GM23338 (cell line): ENCODE measurements at places on chromosomes 12 and 14.
A peak's percentile ranks its signal among the peaks of the same experiment; 100 is the strongest.

- no peak for DNase-seq
These were observed 131.0 kb upstream of the NCOR2 start for GRCh38 chr12:124698211-124698997.

DNA sequence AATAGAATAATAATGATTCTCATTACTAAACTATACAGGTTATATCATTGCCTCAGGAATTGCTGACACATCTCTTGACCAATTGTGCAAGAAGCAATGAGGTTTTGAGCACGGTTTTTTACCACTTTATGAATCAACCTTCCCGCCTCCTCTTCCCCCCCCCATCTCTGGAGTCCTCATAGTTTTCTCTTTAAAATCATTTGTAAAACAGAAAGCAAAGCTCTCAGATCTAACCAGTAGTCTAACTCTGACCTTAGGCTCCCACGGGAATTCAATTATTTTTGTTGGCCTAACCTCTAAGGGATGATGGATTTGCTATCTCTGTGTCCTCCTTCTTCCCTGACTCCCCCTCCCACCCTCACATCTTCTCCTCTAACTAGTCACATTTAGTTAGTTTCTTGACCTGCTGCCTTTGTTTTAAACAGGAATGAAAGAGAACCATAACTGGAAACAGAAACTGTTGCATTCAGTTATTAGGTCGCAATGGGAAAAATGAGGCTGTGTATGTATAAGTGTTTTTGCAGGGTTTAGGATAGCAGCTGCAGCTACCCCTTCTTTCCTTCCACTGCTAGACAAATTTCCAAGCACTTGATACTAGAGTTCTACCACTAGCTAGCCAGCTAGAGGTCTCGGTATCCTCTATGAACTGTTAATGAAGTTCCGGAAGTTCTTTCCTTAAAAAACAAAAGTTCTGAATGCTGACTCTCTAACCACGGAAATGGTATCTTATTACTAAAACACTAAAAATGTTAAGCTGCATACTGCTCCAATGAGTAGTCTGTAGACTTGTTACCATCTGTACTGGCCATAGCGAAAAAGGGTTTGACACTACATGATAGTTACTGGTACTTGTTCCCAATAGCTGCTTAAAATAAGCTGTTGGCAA is 65.4 kb downstream of the TAOK3 start:
- no peak for DNase-seq

GRCh38 chr12:93819050-93819491 is 141.9 kb downstream of the CRADD start:
- no peak for DNase-seq

DNA sequence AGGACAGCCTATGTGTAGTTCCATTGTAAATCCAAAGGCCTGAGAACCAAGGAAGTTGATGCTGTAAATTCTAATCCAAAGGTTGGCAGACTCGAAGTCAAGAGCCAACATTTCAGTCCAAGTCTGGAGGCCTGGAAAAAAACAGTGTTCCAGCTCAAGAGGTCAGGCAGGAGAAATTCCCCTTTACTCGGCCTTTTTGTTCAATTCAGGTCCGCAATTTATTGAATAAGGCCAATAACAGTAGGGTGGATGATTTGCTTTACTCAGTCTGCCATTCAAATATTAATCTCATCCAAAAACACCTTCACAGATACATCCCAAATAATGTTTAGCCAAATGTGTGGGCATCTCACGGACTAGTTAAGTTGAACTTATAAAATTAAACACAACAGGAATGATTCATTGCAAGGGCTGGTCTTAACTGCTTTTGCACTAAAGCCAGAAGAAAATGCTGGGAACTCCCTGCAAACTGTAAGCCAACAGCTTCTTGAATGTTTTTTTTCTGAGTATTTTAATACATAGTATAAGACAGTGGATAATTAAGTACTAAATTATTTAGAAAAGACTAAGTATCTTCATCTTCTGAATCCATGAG is 197.4 kb upstream of the GARIN6 start:
- no peak for DNase-seq

DNA sequence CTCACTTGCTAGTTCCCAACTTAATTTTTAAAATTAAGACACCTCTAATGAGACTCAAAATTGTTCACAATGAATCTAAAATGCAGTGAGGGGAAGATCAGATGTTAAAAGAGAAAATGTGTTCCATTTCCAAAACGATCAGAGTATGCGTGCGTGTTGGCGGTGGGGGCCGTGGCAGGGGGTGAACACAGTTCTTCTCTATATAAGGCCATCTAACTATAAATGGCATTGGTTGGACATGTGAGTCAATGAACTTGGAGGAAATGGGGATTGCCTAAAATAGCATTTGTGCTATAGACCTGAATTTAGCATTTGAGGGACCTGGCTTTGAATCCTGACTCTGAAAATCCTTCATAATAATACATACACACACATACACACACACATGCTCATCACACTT is 149.4 kb downstream of the FOXN3 start:
- DNase-seq, result no peak

DNA sequence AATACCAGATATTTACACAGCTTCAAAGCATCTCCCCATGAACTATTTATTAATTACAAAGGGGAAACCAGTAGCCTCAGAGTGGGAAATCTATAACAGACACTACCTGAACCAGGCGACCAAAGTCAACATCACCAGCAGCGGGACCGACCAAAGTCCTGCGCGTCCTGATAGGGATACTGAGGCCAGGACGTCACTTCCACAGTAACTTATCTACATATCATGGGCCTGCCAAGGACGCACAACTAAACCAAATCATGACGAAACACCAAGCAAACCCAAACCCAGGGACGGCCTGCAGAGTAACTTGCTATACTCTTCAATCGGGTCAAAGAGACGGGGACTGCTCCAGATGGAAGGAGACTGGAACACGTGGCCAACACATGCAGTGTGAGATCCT is 26.0 kb upstream of the RIMBP2 start:
- DNase-seq, result no peak

- no peak for DNase-seq
These were observed 168.3 kb downstream of the CACNA1C start for GRCh38 chr12:2221030-2221621.

DNA sequence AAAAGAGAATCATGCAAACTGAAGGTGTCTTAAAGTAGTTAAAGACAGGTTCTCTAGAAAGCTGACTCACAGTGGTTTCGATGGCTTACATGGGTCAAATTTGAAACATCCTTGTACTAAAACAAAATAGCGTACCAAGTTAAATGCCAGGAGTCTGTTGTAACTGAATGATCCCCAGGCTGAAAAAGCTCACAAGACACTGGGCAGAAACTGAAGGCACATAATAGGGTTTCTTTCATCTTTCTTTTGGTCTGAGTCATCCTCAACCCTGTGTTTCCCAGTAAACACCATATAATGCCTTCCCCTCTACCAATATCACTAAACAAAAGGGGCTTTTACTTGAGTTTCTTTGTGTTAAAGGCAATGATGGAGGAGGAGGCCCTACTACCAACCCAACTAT is 12.8 kb downstream of the ZFYVE1 start:
- DNase-seq, result no peak

- DNase-seq, result no peak
These were observed 207.8 kb upstream of the OTX2 start for GRCh38 chr14:57018065-57018464.

DNA sequence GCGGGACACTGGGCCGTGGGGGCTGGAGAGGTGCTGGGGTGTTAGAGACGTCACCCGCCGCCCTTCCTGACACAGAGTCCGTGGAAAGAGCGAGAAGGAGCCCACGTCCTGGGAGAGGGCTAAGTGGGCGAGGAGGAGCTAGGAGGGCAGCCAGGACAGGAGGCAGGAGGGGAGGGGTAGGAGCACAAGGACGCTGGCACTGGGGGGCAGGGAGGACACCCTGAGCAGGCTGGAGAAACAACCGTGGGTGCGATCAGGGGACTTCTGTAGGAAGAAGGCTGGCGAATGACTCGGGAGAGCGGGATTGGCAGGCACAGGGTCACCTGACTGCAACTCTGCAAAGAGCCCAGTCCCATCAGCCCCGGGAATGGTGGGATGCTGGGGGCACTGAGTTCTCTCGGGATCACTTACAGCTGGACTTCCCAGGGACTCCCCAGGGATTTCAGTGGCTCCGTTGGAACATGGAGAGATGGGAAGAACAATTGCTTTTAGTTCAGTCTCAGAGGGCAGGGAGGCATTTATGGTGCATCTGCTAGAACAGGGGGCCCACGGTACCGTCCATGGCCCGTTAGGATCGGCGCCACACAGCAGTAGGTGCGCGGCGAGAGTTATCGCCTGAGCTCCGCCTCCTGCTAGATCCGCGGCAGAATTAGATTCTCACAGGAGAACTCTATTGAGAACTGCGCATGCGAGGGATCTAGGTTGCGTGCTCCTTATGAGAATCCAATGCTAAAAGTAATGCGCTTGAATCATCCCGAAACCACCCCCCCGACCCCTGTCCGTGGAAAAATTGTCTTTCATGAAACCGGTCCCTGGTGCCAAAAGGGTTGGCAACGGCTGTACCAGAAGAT is 24.3 kb downstream of the UBR7 start:
- DNase-seq, result no peak

GRCh38 chr14:92897922-92898565 is 24.9 kb upstream of the CHGA start:
- DNase-seq, result no peak

GRCh38 chr12:42511656-42512055 is 77.9 kb downstream of the PRICKLE1 start:
- no peak for DNase-seq

DNA sequence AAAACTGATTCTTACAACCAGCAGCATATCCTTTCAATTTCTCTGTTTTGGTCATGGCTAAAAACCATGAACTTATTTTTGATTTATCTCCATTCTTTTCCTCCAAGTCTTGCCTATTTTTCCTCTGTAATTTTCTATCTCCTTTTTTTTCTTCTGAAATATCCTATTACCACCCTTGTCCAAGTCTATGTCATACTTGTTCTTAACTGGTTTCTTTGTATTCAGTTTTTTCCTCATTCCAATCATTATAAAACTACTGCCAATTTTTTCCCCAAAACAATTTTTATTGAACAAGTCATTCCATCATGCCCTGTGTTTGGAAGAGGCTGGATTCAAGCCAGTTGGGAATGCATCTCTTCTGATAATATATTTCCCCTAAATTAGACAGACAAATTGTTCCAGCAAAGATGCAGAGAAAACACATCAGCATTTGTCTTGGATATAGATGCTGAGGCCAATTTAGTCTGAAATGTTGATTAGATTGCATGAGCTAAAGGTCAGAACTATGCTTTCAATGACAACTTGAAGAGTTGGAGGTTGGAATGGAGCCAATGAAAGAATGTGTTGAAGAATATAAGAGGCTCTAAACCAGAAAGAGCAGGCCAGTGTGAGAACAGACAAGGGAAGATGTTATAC is 30.7 kb downstream of the OTOGL start:
- no peak for DNase-seq

GRCh38 chr12:62113366-62114011 is 146.7 kb upstream of the USP15 start:
- DNase-seq, result peak; percentile 66

DNA sequence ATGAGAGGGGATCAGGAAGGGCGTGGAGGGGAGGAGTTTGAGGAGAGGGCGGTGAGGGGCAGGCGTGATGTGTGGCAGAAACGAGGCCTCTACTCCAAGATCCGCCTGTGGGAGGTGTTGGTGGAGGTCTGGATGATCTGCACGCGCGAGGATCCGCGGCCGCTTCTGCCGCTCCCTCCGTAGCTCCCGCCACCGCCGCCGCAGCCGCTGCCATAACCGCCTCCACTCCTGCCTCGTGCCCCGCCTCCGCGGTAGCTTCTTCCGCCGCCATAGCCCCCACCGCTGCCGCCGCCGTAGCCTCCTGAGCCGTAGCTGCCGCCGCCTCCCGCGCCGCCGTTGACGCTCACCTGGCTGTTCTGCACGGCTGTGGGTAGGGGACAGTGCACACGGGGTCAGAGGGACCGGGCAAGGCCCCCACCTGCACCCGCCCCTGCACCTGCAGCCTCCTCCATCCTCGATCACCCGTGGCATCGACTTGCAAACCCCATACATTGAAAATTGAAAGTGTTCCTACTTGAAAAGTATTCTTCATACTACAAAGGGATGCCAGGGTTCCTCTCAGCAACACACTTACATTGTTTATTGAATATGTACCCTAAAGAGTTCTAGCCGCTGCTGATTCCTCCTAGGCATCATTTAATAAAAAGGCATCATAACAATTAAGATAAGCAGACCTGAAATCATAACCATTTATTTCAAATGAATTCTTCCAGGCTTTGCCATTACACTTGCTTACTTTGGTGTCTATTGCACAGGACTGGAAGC is 11.1 kb upstream of the KRT1 start:
- DNase-seq, result peak; percentile 65

- peak; percentile 89 for DNase-seq
These were observed 414.5 kb downstream of the PCNX1 start for GRCh38 chr14:71321574-71322315.
